ENCODE measurements at places on chromosomes 2 and 18. TPM values are rescaled to one million over a fixed set of nuclear protein-coding genes. Genes with fewer than 3 reads are reported as not detected.

The IL18RAP gene
- not detected for total RNA-seq

The LOXHD1 gene
- not detected for total RNA-seq

The IAH1 gene
- 56.4 TPM for total RNA-seq

The CYP27C1 gene
- total RNA-seq = not detected

The SP5 gene
- total RNA-seq = not detected

The AQP12B gene
- not detected for total RNA-seq

The UPP2 gene
- total RNA-seq = not detected

The FIGLA gene
- not detected for total RNA-seq

The HOXD12 gene
- total RNA-seq = not detected

The IL1RN gene
- 0.28 TPM for total RNA-seq

The LRRC30 gene
- not detected for total RNA-seq

The ACVR1C gene
- total RNA-seq = 0.85 TPM

The C1QL2 gene
- total RNA-seq = not detected

The MAT2A gene
- total RNA-seq = 103 TPM

The CSRNP3 gene
- total RNA-seq = 1.2 TPM

The C2orf15 gene
- 0.19 TPM for total RNA-seq

Measured in regular cardiac myocyte (primary cell).